Activated CD8-positive, alpha-beta memory T cell treated with anti-CD3 and anti-CD28 coated beads for 1 hour (primary cell): ENCODE measurements at places on chromosomes 7 and 10.

DNA sequence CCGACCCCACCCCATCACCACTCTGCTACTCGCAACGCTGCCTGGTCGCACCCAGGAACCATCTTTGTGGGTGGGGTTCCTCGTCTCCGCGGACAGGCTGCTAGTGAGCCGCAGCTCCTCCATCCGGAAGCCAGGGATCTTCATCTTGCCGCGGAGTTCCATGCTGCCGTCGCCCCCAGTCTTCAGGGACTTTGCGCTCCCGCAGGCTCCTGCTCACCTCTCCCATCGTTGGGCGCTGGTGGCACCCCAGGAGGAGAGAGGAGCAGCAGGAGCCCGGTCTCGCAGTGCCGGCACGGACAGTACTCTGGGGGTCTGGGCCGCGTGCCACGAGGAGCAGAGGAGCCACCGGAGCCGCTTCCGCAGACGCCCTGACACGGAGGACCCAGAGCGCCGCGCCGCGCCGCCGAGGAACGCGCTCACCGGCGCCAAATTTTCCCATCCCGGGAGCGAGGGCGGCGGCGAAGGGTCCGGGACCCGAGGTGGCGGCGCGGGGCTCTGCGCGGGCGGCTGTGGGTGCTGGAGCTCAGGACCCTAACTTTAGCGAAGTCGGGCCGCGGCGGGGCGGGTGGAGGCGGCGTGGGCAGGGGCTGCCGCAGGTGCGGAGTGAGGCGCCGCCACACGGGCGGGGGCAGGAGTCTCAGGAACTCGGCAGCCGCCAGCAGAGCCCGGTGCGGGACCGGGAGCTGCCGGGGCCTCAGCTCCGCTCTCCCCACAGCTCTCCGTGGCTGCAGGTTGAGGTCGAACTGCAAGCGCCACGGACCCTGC is 750.1 kb upstream of the SORCS1 start:
- no peak for DNase-seq

GRCh38 chr7:7201578-7202374 is 19.4 kb downstream of the C1GALT1 start:
- DNase-seq, result no peak

DNA sequence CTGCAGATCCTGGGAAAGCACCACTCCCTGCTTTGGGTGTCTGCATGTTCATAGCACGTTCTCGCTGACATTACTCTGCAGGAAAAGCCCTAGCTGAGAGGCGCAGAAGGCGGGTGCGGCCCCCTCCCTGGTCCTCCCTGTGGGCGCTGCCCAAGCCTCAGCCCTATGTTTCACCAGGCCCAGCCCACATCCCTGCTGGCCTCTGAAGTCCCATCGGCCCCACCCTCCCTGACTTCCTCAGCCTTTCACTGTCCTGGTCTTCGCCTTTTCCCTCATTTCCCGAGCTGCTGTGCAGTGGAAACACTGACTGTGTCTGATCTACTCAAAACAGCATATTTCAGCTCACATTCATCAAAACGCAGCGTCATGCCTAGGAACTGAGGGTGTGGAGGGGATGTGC is 36.3 kb upstream of the DIP2C start:
- DNase-seq, result no peak

GRCh38 chr7:6642239-6642839 is 5.2 kb downstream of the ZNF316 start:
- no peak for DNase-seq

GRCh38 chr10:121112136-121112535 is 261.0 kb downstream of the WDR11 start:
- DNase-seq, result no peak

GRCh38 chr10:64508029-64508661 is 986.9 kb downstream of the REEP3 start:
- DNase-seq, result no peak

DNA sequence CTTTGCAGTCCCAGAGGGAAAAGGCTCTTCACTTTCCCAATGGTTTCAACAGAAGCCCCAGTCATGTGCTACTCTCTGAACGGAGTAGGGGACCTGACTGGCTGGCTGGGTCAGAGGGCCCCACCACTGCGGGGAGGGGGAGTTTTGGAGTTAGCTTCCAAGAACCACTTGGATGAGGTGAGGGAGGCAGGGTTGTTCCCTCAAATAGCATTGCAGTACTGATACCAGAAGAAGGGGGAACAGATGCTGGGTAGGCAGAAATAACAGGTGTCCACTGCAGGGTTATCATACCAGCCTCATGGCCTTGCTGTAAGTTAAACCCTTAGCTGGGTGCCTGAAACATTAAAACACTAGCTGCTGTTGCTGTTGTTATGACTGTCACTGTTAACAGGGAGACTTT is 131.3 kb downstream of the UBE2H start:
- DNase-seq, result no peak

GRCh38 chr7:104943502-104944343 is 70.3 kb upstream of the KMT2E start:
- peak; percentile 58 for DNase-seq

- no peak for DNase-seq
These were observed 362.7 kb downstream of the DNAJB6 start for GRCh38 chr7:157699357-157700013.

GRCh38 chr10:24209432-24209771 is 464 bp downstream of the KIAA1217 start:
- DNase-seq, result no peak

DNA sequence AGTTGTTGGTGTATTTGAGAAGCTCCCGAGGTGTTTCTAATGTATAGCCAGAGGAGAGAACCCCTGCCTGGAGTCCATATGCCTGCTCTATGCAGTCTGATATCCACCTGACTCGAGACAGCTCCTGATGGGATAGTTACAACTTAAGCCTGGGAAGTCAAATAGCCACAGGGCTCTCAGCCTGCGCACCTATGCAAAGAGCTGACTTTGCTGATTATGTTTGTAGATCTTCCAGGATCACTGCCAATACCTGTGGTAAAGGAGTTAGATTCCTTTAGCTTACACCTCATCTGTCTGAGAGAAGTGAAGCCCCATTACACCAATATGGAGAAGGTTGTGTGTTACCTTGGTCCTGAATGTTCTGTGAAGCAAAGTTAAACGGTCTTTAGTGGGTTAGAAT is 1063.3 kb downstream of the NRG3 start:
- no peak for DNase-seq

- no peak for DNase-seq
These were observed 222.9 kb upstream of the SH2B2 start for GRCh38 chr7:102063690-102064180.

GRCh38 chr10:28387140-28387539 is 84.3 kb upstream of the MPP7 start:
- no peak for DNase-seq

GRCh38 chr10:62779487-62780248 is 24.9 kb upstream of the ADO start:
- DNase-seq, result peak; percentile 63

GRCh38 chr10:129845111-129845753 is 118.8 kb downstream of the EBF3 start:
- DNase-seq, result no peak

GRCh38 chr7:23531050-23531793 is 559 bp downstream of the TRA2A start:
- DNase-seq, result peak; percentile 28

DNA sequence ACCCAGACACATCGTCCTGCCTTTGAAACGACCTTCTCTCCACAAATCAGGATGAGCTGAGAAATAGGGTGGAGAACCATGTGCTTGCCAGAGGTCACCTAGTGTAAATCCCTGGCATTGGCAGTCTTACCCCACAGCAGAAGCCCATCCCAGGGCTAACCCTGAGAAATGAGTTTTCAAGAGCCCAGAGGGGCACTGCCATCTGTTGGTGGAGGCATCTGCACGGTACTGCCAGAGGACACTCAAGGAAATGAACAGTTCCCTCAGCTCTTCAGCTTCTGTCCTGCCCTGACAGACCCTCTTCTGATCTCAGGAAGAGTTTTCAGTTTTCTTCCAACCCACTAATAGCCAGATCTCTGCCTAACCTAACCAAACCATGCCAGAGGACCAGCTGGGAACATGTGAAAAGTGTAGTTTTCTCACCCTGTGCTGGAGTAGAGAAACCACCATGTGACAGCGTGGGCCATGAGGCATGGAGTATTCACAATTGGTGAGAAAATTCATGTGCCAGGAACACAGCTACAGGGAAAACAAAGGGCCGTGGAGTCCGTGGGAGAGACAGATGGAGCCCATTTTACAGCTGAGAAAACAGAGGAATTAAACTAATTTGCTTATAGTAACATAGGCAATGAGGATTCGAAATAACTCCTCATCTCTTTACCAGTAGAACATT is 37.7 kb upstream of the ITPRID1 start:
- no peak for DNase-seq

DNA sequence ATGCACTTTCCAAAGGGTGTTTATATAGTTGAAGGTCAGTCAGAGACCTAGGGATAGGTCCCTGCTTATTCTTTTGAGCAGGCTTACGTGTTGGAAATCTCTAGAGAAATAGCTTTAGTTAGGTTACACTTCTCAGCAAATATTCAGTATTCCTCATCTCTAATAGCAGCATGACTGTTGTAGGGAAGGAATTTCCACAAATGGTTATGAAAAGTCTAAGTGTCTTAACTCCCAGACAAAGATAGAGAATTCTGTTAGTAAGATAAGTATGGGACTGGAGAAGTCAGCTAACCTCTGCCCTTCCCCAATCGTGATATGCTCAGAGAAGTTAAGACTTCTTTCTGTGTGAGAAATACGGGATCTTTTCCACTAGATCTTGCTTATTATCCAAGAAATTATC is 16.5 kb downstream of the SGPL1 start:
- DNase-seq, result no peak

GRCh38 chr10:82757397-82757796 is 882.4 kb downstream of the NRG3 start:
- DNase-seq, result no peak

GRCh38 chr7:92699560-92699959 is 109.4 kb upstream of the FAM133B start:
- no peak for DNase-seq

GRCh38 chr10:34544400-34544799 is 270.7 kb downstream of the PARD3 start:
- no peak for DNase-seq

DNA sequence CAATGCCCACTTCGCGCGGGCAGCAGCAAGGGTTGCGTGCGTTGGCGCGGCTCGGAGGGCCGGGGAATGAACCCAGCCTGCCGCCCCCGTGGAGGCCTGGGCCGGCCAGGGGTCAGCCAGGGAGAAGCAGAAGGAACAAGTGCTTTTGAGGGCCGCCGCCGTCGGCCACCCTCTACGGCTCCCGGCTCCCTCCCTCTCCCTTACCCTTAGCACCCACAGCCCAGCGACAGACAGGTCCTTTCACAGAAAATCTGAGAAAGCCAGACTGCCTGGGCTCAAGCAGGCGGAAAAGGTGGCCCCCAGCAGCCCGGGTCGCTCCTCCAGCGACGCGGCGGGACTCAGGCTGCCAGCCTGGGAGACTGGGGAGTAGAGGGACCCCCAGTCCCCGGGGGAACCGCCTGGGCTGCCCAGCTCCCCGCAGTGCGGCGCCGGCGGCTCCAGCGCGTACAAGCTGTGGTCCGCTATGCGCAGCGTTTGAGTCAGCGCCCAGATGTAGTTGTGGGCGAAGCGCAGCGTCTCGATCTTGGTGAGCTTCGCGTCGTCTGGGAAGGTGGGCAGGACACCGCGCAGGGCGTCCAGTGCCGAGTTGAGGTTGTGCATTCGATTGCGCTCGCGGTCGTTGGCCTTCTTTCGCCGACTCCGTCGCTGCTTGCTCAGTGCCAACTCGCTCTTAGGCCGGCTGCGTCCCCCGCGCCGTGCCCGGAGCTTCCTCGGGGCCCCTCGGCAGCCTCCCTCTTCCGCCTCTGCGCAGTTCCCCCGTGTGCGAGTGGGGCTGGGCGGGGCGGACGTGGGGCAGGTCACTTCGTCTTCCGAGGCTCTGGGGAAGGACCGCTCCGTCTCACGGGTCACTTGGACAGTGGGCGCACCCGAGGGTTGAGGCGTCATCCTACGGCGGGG is 815 bp downstream of the NEUROG3 start:
- DNase-seq, result no peak

- no peak for DNase-seq
These were observed 54.4 kb downstream of the ZRANB1 start for GRCh38 chr10:124996127-124996853.

DNA sequence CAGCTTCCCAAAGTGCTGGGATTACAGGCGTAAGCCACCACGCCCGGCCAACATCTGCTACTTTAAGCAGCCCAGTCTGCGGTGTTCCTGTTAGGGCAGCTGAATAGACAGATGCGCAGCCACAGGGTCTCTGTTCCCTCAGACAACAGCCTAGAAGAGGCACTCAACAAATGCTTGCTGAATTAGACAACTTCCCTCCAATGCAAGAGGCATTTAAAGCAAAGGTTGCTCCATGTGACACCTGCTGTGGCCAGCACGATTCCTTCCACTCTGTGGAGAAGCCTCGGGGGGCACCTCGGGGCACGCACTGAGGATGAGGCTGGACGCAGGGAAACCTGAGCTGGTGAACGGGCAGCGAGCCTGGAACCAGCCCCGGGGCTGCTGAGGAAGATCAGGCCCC is 237.8 kb downstream of the MAD1L1 start:
- no peak for DNase-seq

DNA sequence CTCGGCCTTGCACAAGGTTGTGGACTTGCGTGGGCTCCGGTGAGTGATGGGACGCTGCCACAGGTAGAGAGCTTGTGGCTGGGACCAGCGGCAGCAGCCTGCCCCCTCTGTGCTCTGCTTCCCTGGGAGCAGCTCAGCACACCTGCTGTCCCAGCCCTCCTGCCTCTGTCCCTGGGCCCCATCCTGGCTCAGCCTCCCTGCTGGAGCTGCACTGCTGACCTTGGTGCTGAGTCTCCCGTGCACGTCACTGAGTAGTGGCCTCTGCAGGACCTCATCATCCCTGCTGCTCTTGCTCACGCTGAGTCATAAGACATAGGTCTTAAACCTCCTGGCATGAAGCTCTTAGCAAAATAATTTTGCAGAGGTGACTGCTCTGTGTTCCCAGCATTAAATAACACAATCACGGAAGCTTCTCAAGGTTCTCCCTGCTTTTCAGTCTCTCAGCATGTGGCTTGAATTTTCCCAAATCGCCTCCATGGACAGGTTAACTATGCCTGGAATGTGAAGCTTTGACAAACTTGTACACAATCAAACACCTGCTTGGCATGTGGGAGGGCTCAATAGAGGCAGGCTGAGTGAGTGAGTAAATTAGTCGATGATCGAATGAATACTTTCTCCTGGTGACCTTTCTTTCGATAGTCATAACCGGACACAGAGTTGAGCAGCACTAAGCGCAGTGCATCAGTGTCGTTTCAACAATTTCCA is 63.8 kb upstream of the NPS start:
- no peak for DNase-seq

GRCh38 chr10:77347052-77347451 is 290.6 kb downstream of the KCNMA1 start:
- DNase-seq, result no peak

- DNase-seq, result no peak
These were observed 663 bp downstream of the VPS37D start for GRCh38 chr7:73668103-73668885.

DNA sequence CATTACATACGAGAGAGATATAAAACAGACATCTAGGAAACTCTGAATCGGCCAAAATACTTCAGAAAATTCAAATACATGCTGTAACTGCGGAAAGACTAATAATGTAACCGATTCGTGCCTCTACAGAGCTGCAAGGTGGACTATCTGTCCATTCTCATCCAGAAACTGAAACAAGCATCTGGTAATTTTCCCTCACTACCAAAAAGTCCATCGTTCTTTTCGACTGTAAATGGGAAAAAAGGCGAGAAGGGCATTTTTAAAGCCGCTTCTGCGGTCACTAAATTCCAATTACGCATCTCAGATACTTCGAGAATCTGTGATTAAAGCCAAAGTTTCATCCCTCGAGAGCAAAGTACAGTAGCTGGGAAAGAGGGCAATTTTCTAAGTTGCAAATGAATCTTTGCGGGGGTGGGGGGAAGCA is 1.3 kb downstream of the OGA start:
- no peak for DNase-seq
